IMR-90 (cell line): ENCODE measurements at places on chromosomes 5 and 9.

DNA sequence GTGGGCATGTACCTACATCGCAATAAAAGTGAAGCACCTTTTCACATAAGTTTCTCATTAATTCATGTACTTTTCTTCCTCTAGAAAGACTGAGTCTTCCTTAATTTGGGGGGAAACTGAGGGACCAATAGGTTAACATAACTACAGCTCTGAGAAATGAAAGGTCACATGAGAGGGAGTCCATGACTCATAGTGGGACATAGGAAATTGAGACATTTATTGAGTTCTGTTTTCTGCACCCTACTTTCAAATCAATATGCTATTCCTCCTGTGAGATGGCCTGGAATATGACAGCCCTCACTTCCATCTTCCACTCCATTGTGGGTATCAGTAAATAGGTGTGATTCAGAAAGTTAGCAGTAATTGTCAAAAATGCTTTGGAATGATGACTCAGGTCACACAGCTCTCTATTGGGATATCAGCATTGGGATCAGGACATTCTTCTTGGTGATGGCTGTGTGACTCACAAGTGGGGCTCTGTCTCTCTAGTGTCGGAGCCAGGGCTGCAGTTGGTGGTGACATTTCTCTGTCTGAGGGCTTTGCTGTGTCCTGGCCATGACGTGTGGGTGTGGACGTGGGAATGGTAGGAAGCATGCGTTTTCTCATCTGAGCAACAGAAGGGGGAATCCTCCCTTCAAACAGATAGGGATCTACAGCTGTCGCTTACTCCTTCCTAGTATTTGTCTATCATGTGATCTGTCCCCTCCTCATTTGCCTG lies 125.0 kb downstream of the TRIO start:
- DNase-seq, result peak; percentile 81

DNA sequence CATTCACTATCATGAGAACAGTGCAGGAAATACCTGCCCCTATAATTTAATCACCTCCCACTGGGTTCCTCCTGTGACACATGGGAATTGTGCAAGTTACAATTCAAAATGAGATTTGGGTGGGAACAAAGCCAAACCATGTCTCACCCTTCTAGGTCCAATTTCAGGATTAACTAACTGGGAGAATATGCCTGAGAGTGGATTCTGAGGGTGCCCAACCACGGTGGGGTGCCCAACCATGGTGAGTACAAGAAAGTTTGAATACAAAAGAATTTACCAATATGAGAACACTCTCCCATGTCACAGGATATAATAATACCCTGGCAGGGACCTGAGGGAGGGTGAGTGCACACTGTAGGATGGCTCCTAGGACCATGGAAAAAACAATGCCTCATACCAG lies 17.2 kb upstream of the GDA start:
- no peak for DNase-seq

GRCh38 chr9:105376893-105377292 lies 70.9 kb upstream of the FSD1L start:
- DNase-seq, result no peak

GRCh38 chr5:126384985-126385384 lies 38.2 kb upstream of the GRAMD2B start:
- peak; percentile 81 for DNase-seq
